ENCODE measurements at places on chromosomes 7 and 10.

GRCh38 chr10:105797234-105797890 lies 1156.3 kb downstream of the SORCS3 start:
- peak; percentile 40 for DNase-seq

GRCh38 chr7:146702898-146703297 lies 586.3 kb downstream of the CNTNAP2 start:
- DNase-seq, result no peak

GRCh38 chr10:71572962-71573361 lies 146.6 kb downstream of the C10orf105 start:
- DNase-seq, result no peak

- DNase-seq, result no peak
These were observed 1197.5 kb upstream of the AUTS2 start for GRCh38 chr7:68400783-68401182.

GRCh38 chr10:6116806-6117205 lies 28.0 kb downstream of the RBM17 start:
- no peak for DNase-seq

DNA sequence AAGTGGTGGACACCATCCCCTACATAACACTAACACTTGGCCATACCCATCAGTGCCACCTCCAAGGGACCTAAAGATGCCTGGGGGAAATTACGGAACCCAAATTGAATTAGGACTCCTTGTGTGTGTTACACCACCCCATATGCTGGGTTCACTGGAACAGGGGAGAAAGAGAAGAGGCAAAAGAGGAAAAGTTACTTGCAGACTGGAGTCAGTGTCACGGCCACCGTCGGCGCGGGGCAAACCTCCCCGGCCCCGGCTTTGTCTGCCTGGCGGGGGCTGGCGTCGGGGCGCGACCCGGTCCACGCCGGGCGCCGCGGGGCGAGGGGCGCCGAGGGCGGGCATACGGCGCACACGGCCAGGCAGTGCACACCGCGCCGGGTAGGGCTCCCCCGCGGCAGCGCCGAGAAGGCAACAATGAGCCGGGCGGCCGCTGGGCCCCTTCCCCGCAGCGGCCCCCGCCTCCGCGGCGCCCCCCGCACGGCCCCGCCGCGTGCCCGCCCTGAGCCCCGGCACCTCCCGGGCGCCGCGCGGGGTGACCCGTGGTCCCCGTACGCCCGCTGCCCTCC lies 171.1 kb downstream of the FAM107B start:
- no peak for DNase-seq
